ENCODE measurements at places on chromosomes 6 and 20. TPM values are rescaled to one million over a fixed set of nuclear protein-coding genes. Genes with fewer than 3 reads are reported as not detected.
A peak's percentile ranks its signal among the peaks of the same experiment; 100 is the strongest.

The PTCHD4 gene
- not detected for total RNA-seq

The COL10A1 gene
- not detected for total RNA-seq

- no peak for DNase-seq
- peaks cover 31% of the 10 kb centered on the region for H3K4me1 ChIP-seq
Measured at GRCh38 chr6:144148886-144149285, 1.4 kb upstream of the STX11 start.

DNA sequence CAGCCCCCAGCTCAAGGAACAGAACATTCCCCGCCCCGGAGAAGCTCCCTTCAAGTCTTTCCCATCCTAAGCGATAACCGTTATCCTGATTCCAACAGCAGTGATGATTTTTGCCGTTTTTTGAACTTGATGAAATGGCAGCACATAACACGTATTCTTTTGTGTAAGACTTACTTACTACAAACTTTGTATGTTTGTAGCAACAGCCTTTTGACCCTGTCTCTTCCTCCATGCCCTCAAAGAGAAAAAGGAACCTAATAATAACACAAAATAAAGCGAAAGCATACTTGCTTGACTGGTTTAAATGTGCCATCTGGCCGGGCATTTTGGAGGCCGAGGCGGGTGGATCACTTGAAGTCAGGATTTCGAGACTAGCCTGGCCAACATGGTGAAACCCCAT lies 26.4 kb upstream of the SLC9A8 start:
- no peak for DNase-seq
- H3K4me3 ChIP-seq = no peak overlapping the region
- H3K4me1 ChIP-seq = peaks cover 8% of the 10 kb centered on the region
- peaks cover 4% of the 10 kb centered on the region for H3K27me3 ChIP-seq
- no peak overlapping the region for H3K27ac ChIP-seq

- no peak overlapping the region for H3K27ac ChIP-seq
- H3K36me3 ChIP-seq = no peaks in the 10 kb centered on the region
Measured at GRCh38 chr6:123925350-123925749, 121.7 kb downstream of the NKAIN2 start.

DNA sequence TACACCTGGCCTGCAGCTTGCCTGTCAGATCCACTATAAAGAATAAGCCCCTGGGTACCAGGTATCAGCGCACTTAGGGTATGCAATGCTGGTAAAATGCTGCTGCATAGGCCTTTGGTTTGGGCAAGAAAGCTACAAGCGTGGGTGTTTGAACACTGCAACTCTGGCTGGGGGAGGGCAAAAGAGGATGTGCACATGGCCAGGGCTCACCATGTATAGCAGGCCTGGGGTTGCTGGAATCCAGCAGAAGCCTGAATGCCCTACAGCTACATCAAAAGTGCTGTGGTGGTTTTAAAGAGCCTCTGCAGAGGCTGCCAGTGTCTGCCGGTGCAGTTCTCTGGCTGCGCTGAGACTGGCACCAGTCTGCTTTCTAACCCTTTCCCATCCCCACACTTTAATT lies 51.7 kb downstream of the UQCC1 start:
- no peaks in the 10 kb centered on the region for H3K27me3 ChIP-seq
- peaks cover 10% of the 10 kb centered on the region for H3K4me1 ChIP-seq
- H3K27ac ChIP-seq = no peak overlapping the region
- DNase-seq = peak; percentile 8
- no peak overlapping the region for H3K4me3 ChIP-seq
- peaks cover 18% of the 10 kb centered on the region for H3K36me3 ChIP-seq

The SAMD3 gene
- 8.7 TPM for total RNA-seq
